Activated CD8-positive, alpha-beta memory T cell treated with anti-CD3 and anti-CD28 coated beads, Interleukin-2, amount 10 ng/mL, durations not matched to agents 7 days and 5 days (primary cell): ENCODE measurements at places on chromosomes 13 and 19. TPM values are rescaled to one million over a fixed set of nuclear protein-coding genes. Genes with fewer than 3 reads are reported as not detected.

The PEG3 gene
- total RNA-seq: not detected

The POU2F2 gene
- total RNA-seq: 17.7 TPM

The ARHGAP33 gene
- 101 TPM for total RNA-seq

The FXYD7 gene
- total RNA-seq: 1.9 TPM

DNA sequence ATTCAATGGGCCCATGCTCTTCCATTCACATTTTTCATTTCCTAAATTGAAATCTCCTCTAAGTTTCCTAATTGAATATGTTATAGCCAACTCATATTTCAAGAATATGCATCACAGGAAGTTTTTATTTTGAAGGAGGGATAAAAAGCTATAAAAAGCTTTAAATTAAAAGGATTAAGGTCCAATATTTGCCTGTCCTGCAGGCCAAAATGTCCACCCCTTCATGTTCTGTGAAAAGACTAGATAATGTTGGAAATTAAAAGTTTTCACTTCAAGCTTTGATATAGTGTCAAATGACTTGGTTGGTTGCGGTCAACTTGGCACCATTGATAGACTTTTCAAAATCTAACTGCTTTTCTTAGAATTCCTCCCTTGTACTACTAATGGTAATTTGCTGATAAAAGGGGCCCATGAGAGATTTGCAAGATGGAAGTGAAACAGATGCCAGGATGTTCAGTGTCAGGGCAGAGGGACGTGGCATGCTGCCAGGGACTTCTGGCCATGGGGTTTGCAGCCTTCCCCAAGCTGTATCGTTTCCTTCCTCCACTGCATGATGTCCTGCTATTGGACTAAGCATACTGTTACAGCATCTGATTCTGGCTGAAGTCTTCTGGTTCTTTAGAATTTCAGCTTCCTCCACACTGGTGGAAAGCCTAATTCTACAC, 547.3 kb upstream of the MIR17HG start:
- DNase-seq: no peak

DNA sequence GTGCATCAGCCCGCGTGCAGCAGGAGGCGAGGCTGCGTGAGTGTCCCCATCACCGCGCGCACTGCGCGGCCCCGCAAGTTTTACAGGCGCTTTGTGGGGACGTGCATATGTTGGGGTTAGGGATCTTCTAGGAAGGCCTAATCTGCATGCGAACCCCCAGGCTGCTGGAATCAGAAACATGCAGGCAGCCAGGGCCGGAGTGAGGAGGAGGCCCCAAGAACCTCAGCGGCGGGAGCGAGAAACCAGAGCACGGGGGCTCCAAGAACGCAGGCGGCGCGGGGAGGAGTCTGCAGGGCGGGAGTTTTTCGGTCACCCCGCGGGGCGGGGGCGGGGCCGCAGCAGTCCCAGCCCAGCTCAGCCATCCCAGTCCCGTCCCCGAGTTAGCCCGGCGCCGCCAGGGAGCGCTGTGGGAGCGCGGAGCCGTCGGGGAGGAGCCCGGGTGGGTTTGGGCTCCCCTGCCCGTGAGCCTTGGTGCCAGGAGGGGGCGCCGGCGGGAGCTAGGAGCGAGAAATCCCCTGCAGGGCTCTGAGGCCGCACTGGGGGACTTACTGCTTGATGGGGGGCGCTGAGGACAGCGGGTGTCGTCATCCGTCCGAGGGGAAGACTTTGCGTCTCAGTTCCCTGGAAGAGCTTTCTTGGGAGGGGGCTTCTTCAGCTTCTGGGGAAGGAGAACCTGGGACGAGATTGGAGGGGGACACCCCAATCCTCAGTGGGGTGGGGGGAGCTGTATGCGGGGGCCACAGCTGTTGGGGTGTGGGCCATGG, 933 bp upstream of the NRTN start:
- DNase-seq: peak; percentile 94

GRCh38 chr19:35347171-35347929, at the start of gene FFAR1:
TSS of gene FFAR1 (plus strand) at chr19:35347902. CDS start at chr19:35351552, 3,650 bp downstream.
- peak; percentile 54 for DNase-seq

- no peak for DNase-seq
Observed at GRCh38 chr13:113630296-113630695, 27.7 kb downstream of the ATP4B start.

- no peak for DNase-seq
Observed at GRCh38 chr13:19606152-19606551, 27.3 kb upstream of the MPHOSPH8 start.

DNA sequence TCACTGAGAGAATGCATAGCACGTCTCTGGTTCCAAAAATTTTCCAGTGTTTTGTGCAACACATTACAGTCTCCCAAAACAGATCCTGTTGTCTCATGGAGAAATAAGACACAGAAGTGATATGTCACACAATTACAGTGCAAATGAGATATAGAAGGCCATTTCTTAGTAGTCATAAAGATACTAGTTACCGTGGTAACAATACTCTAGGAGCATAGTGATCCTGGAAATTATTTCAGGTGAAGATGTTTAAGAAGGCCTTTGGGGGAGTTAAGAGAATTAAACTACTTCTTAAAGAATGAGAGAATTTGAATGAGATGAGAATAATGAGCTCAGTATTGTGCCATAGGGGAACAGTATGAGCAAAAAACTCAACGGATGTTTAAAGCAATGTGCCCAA, 628.0 kb upstream of the MIR17HG start:
- DNase-seq: no peak

DNA sequence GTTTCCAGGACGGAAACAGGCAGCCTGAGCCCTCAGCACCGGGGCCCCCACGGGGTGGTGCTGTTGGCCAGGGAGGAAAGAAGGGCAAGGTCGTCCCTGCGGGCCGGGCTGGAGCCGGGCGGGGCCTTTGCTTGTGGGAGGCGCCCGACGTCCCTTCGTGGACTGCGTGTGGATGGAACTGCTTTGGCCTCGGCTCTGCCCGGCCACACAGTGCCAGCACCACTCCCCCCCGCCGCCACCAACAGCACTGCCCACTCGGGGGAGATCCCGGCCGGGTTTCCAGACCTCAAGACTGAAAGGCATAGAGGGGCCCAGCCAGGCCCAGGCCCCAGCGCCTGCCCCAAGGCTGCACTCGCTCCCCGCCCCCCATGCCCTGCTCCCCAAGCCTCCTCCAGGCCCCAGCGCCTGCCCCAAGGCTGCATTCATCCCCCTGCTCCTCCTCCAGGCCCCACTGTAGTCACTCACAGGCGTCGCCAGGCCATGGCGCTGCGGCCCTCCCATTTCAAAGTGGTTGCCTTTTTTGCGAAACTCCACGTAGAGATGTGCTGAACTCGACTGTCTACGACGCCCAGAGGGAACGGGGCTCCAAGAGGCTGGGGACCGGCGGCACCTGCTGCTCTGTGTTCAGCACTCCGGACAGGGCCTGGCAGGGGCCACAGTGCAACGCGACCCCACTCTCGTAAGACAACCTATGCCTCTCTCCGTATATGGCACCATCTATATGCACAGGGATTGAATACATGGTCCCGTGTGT, 22.5 kb downstream of the C13orf46 start:
- peak; percentile 67 for DNase-seq

DNA sequence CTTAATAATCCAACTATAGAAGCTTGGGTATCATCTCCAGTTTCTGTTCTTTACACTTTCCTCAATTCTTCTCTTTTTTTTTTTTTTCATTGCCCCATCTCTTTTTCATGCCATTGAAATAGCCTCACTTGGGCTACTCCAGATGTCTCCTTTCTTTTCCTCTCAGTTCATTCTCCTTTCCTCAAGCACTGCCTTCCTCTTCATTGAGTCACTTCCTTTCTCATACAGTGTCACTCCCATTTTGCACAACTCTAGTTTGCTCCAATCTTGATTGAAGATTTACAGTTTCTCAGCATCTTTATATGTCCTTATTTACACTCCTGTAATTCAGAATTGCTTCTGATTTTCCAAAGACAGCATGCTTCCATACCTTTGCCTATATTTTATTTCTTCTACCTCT, 61.3 kb downstream of the IPO5 start:
- no peak for DNase-seq

DNA sequence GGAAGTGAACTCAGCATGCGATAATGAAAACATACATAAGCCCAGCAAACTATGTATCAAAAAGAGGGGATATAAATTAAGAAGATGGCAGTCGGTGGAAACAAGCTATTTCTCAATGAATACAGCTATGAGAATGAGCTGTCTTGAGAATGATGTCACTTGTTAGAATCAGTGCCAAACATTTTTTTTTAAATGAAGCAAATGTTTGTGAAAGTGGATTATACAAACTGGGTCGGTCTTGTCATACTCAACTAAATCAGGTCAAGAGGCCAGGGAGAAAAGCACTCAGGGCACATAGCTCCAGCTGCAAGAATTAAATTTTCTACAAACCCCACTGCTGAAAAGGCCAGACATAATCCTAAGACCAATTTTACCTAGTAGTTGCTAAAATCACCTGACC, 1048.4 kb downstream of the SLITRK1 start:
- no peak for DNase-seq

GRCh38 chr13:45995245-45995644, 57.3 kb downstream of the ZC3H13 start:
- DNase-seq: no peak

DNA sequence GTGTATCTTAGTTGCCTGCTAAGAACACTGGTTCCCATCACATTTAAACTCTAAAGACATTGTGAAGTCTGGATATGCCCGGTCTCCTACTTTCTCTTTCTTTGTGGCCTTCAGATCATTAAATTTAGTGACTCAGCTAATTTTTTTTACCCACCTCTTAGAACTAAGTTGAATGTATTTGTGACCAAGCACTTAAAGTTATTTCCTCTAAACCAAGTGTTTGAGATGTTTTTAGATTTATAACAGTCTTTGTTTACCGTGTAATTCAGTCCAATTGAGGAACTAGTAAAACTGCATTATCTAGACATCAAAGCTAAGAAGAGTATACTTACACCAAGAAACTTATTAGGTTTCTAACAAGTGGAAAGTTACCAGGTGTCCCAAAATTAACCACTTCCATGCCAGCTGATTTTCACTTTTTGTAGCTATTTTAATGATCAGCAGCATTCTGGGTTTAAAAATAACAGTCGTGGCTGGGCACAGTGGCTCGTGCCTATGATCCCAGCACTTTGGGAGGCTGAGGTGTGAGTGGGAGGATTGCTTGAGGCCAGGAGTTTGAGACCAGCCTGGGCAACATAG, 53.1 kb downstream of the ARHGAP35 start:
- no peak for DNase-seq

- DNase-seq: no peak
Observed at GRCh38 chr13:36129539-36129938, 1.6 kb downstream of the DCLK1 start.

DNA sequence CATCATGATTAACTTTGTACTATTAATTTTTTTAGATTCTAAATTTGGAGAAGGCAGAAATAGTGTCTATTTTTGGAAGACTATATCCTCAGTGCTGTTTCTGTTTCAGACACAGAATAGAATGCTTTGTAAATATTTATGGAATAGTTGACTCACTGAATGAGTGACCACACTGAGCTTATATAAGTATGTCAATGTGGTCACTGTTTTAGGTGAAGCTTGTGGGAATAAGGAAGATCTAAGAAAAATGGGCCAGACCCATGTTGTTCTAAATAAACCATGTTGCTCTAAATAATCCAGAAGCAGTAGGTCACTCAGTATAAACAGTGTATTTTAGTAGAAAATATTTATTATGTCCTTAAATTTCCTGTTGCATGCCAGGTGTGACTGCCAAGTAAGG, 45.5 kb upstream of the DACH1 start:
- DNase-seq: no peak

- DNase-seq: no peak
Observed at GRCh38 chr13:41282129-41282571, 18.8 kb upstream of the MTRF1 start.

DNA sequence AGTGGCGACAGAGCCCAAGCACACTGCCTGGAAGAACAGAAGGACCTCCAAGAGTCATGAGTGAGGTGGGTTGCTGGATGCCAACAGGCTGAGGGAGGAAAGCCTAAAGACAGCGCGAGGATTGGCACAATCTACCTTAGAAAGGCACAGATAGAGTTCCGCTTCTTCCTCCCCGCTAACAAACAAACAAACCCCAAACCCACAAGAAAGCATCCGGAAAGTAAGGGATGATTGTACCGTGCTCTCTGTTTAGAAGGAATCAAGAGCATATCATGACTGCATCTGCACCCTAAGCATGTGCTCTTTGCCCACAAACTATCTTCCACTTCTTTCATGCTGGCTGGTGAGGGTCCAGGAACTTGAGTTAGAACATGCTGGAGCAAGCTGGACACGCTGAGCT, 233.0 kb upstream of the KLF12 start:
- DNase-seq: no peak

- DNase-seq: no peak
Observed at GRCh38 chr13:27250833-27251165, 559 bp upstream of the RPL21 start.
